NCI-H1436 (cell line): ENCODE measurements at places on chromosomes 4 and X.

DNA sequence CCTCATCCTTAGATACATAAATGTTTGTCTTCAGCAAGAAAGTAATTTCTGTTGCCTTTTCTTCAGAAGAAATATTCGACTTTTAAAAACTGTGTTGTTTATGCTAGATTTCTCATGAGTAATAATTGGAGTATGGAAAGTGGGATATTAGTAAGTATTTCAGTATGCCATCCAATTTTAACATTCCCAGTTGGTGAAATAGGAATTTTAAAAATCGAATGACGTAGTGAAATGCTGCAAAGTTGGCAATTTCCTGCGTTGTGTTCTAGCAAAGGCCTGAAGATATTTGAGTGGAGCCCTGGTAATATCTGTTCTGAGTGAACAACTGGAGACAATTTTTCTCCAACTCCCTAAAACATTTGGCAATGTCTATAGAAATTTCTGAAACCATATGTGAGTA lies 190.1 kb downstream of the ZNF330 start:
- DNase-seq: no peak

- no peak for DNase-seq
Measured at GRCh38 chrX:19649226-19649995, 134.1 kb upstream of the MAP3K15 start.

DNA sequence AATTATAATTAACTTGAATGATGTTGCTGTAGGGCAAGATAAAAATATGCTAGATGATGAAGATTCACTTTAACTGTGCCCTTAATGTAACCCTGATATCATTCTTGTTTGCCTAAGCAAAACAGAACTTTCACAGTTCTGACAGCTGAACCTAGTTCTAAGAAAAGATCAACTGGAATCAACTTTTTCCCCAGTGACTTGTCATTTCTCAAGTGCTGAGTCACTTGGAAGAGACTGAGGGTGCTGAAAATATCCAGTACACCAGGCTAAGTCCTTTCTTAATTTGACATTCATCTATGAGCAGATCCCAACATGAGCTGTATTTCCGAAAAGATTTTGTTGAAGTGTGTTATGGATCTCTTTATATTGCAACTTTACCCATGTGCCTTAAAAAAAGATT lies 140.4 kb downstream of the MID1IP1 start:
- no peak for DNase-seq

DNA sequence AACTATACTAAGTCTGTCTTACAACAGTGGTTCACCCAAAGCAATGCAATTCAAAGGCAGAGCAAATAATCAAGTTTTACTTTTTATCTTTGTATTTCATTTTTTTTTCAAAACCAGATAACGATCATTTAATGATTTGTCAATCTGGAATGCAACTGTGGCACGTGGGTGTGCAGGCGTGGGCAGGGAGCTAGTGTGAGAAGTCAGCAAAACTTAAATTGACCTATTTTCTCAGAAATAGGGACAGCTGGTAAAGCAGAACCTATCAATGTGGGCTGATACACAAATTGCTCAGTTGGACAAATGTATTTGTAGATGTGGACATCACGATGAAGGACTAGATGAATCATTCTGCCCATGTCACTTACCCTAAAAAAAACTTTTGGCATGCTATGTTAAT lies 105.6 kb downstream of the CBLL2 start:
- DNase-seq: no peak

GRCh38 chr4:120070196-120070595 lies 3.5 kb upstream of the MAD2L1 start:
- no peak for DNase-seq

GRCh38 chr4:48653217-48654014 lies 126.7 kb downstream of the FRYL start:
- DNase-seq: no peak

- no peak for DNase-seq
Measured at GRCh38 chrX:8430444-8430843, 34.2 kb upstream of the VCX3B start.

DNA sequence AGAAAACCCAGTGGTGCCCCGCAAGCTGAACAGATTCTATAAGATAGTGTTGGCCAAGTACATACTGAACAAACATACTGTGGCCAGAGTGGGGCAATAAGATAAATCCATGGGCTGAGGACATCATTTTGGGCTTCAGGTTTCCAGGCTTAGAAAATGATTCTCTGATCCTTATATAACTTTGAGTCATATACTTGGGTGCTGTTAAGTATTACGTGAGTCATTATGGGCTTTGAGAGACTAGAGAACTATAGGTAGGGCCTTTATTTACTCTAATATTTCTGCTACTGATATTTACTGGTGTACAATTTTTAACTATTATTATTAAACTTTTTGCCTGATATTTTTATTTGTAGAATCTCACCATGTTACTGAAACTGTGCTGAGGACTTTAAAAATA lies 586.1 kb downstream of the CENPC start:
- DNase-seq: no peak

DNA sequence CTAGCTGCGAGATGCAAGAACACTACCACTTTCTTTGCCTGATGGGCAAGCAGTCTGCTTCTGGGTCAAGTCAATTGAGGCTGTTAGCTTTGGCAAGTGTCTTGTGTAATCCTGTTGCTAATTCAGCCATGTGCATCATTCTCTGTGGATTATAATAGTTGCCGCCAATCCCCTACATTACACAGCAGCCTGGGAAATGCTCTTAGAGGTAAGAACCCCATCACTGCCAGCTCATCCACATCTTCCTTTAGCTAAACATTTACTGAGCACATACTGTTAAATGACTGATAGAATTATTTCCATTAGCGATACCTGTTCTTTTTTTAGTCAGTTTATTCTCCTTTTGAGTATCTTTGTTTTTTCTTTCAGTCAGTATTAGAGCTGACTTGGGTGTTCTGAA lies 116.2 kb downstream of the CBR4 start:
- no peak for DNase-seq

DNA sequence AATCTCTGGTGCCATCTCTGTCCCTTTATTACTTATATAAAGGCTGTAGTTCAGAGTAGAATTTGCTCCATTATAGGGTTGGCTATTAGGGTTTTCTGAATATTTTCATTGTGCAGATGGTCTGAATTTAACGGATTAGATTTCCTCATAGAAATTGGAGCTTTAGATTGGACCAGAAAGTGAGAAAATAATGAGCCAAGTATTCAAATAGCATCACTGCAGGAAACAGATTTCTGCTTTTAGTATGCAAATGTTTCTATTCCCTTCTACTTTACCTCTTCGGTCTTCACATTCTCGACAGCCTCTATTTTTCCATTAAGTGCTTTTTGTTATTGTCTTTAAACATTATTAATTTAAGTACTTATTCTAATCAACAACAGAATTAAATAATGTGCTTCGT lies 55.4 kb downstream of the TRIM2 start:
- no peak for DNase-seq

DNA sequence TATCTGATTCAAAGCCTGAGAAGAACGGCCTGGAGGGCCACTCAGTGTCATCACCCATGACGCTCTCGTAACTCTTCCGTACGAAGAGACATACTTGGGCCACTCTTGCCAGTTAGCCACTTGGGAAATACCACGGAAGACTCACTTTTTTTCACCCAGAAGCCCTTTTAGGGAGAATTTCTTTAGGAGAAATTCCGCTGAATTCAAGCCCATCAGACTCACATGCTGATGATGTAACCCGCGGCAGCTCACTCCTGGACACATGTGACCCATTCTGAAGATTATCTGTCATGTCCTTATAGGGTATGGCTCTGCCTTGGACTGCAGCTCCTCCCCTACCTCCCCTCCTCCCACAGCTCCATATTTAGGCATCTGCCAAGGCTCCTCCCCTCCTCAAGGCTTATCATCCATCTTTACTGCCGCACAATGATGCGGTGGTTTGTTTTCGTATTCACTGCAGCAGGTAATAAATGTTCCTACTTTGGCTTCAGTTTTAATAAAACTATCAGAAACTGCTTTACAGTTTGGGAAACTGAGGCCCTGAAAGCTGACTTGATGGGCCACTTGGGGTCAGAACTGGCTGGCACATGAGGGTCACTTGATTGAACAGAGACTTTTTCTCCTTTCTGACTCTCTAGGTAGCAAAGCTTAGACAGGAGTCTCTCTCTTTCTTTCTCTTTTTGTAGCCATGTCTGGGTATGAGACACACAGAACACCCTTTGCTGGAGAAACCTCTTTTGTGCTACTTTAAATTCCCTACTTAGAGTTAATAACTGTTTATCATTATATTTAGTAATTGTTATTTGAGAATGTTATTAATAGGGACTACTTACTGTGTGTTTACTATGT lies 42.1 kb downstream of the RHOH start:
- DNase-seq: no peak

DNA sequence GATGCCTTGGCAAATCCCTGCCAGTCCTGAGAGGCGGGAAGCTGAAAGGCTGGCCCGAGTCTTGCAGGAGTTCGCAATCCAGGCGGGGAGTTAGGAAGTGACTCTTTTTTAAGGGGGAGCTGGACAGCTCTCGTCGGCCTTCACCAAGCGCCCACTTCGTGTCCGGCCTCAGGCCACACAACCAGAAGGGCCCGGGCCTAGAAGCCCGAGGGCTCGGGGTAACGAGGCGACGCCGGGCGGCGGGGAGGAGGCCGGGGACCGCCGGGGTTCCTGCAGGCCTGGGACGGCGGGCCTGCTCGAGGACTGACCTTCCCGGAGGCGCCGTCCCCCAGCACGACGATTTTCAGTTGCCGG lies 395 bp downstream of the RAB28 start:
- no peak for DNase-seq

- no peak for DNase-seq
Measured at GRCh38 chrX:40012039-40012867, 85.5 kb downstream of the BCOR start.

DNA sequence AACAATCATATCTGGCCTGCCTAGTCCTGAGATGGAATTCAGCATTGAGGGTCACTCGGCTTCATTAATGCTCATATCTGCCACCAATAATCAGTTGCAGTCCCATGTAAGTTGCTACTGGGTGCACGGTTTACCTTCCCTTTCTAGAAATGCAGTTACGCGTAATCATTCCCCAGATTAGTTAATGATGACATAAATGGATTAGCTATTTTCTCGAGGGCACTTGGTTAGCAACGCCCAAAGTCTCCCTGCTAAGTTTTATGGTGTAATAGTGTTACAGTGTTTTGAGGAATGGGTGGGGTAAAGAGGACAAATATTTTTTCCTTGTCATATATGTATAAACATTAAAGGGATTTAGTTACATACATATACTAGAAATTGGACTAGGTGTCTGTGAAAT lies 118.8 kb downstream of the MID1 start:
- DNase-seq: no peak

DNA sequence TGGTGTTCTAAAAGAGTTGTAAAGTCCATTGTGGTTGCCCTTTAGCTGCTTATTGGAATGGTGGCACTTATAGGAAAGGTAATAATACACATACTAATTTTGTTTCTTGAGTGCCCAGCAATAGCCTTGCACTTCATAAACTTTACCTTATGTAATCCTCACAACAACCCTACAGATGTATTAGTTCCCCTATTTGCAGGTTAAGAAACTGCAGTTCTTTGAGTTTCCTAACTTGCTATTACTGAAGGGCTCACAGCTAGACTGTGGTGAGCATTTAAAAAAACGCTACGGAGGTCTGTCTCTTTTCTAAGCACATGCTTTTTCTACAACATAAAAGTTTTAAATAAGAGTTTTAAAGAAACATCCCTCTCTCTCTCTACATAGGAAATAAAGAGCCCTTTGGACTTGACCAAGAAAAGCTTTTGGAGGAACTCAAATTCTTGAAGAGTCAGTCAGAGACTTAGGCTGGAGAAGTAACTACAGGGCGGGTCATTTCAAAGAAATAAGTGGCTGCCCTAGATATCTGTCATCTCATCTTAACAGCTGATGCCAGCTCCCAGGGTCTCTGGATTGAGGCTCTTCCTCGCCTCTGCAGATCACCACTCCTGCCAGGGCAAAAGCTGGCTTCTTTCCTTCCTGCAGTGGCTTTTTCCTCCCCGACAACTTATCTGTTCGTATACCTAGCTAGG lies 42.0 kb upstream of the FBXW7 start:
- no peak for DNase-seq

DNA sequence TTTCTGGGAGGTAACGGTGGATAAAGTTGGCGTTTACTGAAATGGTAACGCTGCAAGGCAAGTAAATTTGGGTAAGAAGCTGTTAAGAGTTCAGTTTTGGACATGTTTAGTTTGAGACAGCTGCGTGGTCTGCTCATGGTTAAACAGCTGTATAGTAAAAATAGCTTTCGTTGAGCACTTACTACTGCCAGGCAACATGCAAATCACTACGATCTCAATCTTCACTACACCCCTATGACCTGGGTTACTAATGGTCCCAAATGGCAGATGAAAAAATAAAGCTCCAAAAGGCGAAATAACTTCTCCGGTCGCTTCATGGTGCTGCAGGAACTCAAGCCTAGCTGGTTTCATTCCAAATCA lies 22.2 kb downstream of the FABP2 start:
- DNase-seq: no peak

GRCh38 chrX:71365356-71365874 lies 742 bp upstream of the TAF1 start:
- no peak for DNase-seq

- DNase-seq: no peak
Measured at GRCh38 chr4:57504797-57505530, 394.8 kb upstream of the IGFBP7 start.
